ENCODE measurements at places on chromosomes 5 and 9. TPM values are rescaled to one million over a fixed set of nuclear protein-coding genes. Genes with fewer than 3 reads are reported as not detected.

Gene BTNL8
- not detected for total RNA-seq

Gene NR5A1
- not detected for total RNA-seq

Gene PCDHA9
- total RNA-seq = not detected

Gene IRX4
- not detected for total RNA-seq

Gene TUSC1
- total RNA-seq = 0.76 TPM

Gene FABP6
- total RNA-seq = not detected

Gene MYMK
- not detected for total RNA-seq

Gene PTGES
- total RNA-seq = not detected

Gene DPM2
- 41.4 TPM for total RNA-seq

- H3K27me3 ChIP-seq = no peaks in the 10 kb centered on the region
- H3K4me3 ChIP-seq = no peak overlapping the region
- no peak for DNase-seq
- peaks cover 45% of the 10 kb centered on the region for H3K36me3 ChIP-seq
Observed at GRCh38 chr5:98905857-98906688, 22.7 kb downstream of the CHD1 start.

DNA sequence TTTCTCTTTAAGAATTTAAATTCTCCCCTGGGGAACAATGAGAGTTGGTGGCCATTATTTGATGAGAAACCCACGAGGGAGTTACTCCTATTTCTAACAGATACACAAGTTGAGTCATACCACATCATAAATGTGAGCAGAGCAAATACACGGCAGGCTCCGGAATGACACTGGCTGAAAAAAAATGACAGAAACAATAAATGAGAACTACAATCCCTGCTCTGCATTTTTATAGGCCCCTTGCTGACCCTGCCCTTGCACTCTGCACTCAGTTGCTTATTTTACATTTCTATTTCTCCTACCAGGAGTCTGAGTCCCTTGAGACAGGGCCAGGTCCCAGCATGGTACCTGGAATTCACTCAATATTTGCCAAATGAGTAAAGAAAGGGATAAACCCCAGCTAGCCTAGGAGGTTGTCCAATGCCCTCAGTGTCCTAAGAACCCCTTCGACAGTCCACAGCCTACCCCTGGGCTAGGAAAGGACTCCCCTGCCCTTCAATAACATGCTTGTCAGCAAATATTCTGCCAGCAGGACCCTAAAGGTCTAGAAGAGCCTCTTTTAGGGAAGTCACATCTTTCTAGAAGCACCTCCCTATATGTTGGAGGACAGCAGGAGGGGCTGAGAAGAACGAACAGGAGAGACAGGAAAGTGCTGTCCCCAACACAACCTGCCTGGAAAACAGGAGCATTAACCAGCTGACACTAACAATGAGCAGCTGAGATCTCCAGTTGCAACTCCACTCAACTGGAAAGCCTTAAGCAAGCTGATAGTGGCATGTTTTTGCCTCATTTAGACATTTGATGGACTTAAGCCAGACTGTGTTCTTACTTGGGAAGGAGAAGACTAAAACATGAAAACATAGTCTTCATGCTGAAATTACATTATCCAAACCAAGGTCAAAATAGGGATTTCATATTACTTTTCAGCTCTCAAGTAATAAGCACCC, 191.2 kb downstream of the ACTL7B start:
- DNase-seq = no peak
- no peak overlapping the region for H3K4me3 ChIP-seq
- H3K27me3 ChIP-seq = no peaks in the 10 kb centered on the region
- H3K4me1 ChIP-seq = no peaks in the 10 kb centered on the region

- DNase-seq = no peak
- H3K36me3 ChIP-seq = no peaks in the 10 kb centered on the region
- H3K27me3 ChIP-seq = no peaks in the 10 kb centered on the region
- no peaks in the 10 kb centered on the region for H3K4me1 ChIP-seq
Observed at GRCh38 chr5:146919304-146919703, 40.7 kb upstream of the PPP2R2B start.

DNA sequence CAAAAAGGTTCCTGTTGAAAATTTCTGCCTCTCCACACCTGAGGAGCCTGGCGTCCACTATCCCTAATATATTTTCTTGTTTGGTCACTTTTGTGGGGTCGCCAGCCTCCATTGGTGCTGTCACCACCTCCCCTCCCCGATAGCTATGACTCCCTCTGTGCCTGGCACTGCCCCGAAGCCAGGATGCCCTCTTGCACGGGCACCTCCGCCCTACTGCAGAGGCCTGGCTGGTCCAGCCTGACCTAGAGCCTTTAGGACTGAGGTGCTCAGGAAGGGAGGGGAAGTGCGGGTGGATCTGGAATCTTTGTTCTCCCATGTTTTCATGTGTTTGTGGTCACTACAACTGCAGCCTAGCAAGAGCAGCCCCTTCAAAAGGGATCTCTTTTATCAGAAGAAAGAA, 62.6 kb downstream of the WNK2 start:
- H3K27me3 ChIP-seq = no peaks in the 10 kb centered on the region
- no peak overlapping the region for H3K27ac ChIP-seq
- H3K36me3 ChIP-seq = no peaks in the 10 kb centered on the region
- H3K4me3 ChIP-seq = no peak overlapping the region

- H3K4me1 ChIP-seq = peaks cover 7% of the 10 kb centered on the region
- H3K27ac ChIP-seq = no peak overlapping the region
- no peak for DNase-seq
- H3K4me3 ChIP-seq = no peak overlapping the region
- peaks cover 37% of the 10 kb centered on the region for H3K36me3 ChIP-seq
- peaks cover 29% of the 10 kb centered on the region for H3K27me3 ChIP-seq
Observed at GRCh38 chr9:122036988-122037387, 56.1 kb downstream of the TTLL11 start.

GRCh38 chr9:129900263-129901027, 65.2 kb downstream of the USP20 start:
- H3K27ac ChIP-seq = peak overlapping the region; percentile 82
- peaks cover 70% of the 10 kb centered on the region for H3K4me1 ChIP-seq
- no peaks in the 10 kb centered on the region for H3K27me3 ChIP-seq
- peaks cover 93% of the 10 kb centered on the region for H3K36me3 ChIP-seq
- peak overlapping the region; percentile 52 for H3K4me3 ChIP-seq

DNA sequence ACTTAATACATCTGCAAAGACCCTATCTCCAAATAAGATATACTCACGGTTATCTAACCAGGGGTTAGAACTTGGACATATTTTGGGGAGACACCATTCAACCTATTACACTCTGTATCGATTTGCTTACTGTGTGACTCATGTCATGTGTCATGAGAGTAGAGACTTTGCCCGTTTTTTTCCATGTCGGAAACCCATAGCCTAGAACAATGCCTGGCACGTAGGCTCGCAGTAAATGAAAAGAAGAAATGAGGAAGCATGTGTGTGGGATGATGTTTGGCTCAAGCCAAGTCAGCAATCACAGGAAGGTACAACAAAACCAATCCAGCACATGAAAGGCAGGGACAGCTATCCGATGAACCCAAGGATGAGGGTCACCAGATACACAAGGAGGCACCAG, 94.6 kb upstream of the DNAH5 start:
- H3K27ac ChIP-seq = no peak overlapping the region
- peaks cover 36% of the 10 kb centered on the region for H3K27me3 ChIP-seq
- no peaks in the 10 kb centered on the region for H3K36me3 ChIP-seq
- no peak for DNase-seq

DNA sequence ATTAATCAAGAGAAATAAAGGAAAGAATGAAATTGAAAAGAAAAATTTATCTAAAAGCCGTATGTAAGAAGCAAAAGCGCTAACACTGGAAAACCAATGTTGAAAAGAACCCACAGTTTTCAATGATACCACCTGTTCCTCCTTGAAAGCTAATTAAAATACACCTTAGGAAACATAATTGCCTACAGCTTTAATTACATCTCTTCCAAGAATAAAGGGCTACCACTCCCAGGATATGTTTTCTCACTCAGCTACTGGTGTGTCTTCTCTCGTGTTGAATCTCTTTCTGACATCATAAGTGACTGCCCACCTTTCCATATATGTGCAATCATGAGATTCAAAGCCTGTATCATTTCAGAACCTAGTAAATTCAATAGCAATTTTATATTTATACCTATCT, 880.6 kb upstream of the DMAC1 start:
- no peaks in the 10 kb centered on the region for H3K27me3 ChIP-seq
- no peaks in the 10 kb centered on the region for H3K36me3 ChIP-seq
- no peak overlapping the region for H3K27ac ChIP-seq
- H3K4me3 ChIP-seq = no peak overlapping the region
- no peak for DNase-seq
- H3K4me1 ChIP-seq = no peaks in the 10 kb centered on the region

DNA sequence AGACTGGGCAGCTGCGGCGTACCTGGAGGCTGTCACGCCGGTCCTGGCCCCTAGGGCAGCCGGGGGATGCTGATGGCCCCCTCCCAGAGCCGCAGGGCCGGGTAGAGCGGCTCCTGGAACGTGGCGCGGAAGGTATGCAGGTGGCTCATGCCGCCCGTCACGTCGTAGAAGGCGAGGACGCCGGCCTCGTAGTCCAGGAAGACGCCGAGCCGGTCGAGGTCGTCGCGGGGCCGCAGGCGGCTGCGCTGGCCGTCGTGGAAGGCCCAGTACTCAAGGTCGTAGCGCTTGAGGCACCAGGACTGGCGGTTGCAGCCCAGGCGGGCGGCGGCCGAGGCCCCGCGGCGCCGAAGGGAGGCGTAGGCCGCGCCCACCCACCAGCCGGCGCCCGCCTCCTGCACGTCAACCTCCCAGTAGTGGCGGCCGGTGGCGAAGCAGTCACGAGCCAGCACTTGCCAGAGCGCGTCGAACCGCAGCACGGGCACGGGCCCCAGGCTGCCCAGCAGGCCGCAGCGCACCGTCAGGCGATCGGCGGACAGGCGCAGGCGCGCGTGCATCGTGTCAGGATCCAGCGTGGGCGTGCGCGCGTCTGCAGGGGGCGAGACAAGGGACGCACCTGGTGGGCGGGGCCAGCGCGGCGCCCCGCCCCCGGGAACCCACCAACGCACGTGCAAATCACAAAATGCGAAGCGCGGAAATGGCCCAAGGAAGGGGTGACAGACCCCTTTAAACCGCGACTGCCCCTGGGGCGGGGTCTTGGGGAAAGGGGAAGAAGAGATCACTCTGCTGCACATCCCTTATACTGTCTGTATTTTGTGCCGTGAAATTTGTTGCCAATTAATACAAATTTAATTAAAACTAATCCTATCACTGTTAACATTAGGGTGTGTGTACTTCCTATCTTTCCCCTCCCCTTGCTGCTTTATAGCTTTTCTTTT, 31.2 kb downstream of the NANS start:
- peaks cover 25% of the 10 kb centered on the region for H3K4me1 ChIP-seq
- no peaks in the 10 kb centered on the region for H3K27me3 ChIP-seq
- H3K4me3 ChIP-seq = peak overlapping the region; percentile 74
- peak overlapping the region; percentile 50 for H3K27ac ChIP-seq
- peaks cover 32% of the 10 kb centered on the region for H3K36me3 ChIP-seq

GRCh38 chr5:16521521-16522483, 56.2 kb upstream of the ZNF622 start:
- no peak for DNase-seq
- no peaks in the 10 kb centered on the region for H3K27me3 ChIP-seq
- no peak overlapping the region for H3K4me3 ChIP-seq
- H3K36me3 ChIP-seq = no peaks in the 10 kb centered on the region
- H3K4me1 ChIP-seq = no peaks in the 10 kb centered on the region

DNA sequence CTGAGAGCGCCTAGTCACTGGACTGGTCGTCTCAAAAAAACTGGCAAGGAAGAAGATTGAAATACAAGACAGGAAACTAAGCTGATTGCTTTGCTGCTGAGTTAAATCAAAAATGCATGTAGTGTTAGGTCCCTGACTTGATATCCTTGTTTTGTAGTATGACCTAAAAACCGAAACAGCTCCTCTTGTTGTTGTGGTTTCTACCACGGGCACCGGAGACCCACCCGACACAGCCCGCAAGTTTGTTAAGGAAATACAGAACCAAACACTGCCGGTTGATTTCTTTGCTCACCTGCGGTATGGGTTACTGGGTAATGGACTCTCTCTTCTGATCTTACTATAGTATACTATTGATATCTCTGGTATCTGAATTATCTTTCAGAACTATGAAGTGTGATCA, 4.3 kb downstream of the MTRR start:
- peak overlapping the region; percentile 13 for H3K4me3 ChIP-seq
- no peak for DNase-seq
- peaks cover 72% of the 10 kb centered on the region for H3K36me3 ChIP-seq
- peaks cover 46% of the 10 kb centered on the region for H3K4me1 ChIP-seq
- no peaks in the 10 kb centered on the region for H3K27me3 ChIP-seq

GRCh38 chr9:114924327-114924726, 6.1 kb downstream of the TNFSF8 start:
- no peak overlapping the region for H3K4me3 ChIP-seq
- H3K27ac ChIP-seq = no peak overlapping the region
- H3K27me3 ChIP-seq = peaks cover 24% of the 10 kb centered on the region
- no peaks in the 10 kb centered on the region for H3K36me3 ChIP-seq
- DNase-seq = no peak

- peaks cover 13% of the 10 kb centered on the region for H3K4me1 ChIP-seq
- H3K36me3 ChIP-seq = no peaks in the 10 kb centered on the region
- no peak for DNase-seq
- H3K27ac ChIP-seq = no peak overlapping the region
Observed at GRCh38 chr9:95727947-95728520, 147.5 kb upstream of the ERCC6L2 start.

GRCh38 chr5:104385906-104386305, 823.3 kb upstream of the NUDT12 start:
- H3K27me3 ChIP-seq = no peaks in the 10 kb centered on the region
- no peak for DNase-seq
- H3K4me3 ChIP-seq = no peak overlapping the region
- no peaks in the 10 kb centered on the region for H3K36me3 ChIP-seq

DNA sequence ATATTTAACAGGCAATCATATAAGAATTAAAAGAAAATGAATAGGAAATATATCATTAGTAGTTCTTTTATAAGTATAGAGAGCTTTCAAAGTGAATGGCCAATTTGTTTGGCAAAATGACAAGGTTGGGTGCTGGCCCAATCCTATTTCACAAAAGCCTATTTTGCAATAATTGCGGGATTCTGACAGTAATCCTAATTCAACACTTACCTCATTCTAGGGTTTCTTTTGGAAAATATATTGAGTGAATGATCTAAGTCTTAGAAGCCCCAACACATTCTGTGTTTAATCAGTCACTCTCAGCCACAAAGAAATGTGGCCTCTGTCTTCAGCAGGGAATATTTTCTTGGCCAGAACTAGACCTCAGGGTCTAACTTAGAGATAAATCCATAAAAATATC, 835.9 kb upstream of the ZNF608 start:
- no peak for DNase-seq
- no peaks in the 10 kb centered on the region for H3K4me1 ChIP-seq
- no peak overlapping the region for H3K27ac ChIP-seq
